ENCODE measurements at places on chromosomes 5 and 9.

GRCh38 chr9:79054500-79054899, 517.3 kb upstream of the TLE4 start:
- DNase-seq, result no peak

GRCh38 chr9:131856105-131856504, 116.2 kb upstream of the RAPGEF1 start:
- DNase-seq, result no peak

DNA sequence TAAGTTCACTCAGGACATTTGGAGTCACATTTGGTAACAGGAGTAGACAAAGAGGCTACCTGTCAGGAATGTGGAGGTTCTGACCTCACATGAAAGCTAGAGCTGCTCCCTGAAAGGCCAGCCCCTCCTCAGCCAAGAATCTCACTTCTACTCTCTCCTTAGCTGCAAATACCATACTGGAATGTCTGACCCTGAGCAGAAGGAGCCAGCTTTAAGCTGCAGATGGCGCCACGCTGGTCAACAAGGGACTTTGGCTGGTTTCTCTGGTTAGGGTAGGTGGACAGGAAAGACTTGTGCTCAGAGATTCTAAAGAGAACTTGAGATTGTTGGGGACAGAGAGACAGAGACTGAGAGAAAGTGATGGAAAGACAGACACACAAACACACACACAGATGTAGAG, 21.9 kb downstream of the ASTN2 start:
- DNase-seq, result no peak

DNA sequence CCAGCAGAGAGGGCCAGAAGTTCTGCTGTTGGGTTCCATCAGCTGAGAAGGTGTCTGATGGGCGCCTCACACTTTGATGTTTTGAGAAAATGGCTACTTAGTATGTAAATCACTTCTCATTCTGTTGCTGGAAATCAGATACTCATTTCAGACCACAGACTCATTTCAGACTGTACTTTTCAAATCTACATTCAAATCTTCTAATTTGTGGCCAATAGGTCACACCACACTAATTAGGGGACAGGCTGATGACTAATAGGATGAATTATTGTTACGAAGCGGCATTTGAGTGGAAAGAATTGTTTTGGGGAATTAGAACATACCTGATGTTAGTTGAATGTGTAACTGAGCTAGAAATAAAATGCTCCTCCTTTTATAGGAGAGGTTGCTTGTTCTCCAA, 13.2 kb downstream of the MTAP start:
- DNase-seq, result no peak

DNA sequence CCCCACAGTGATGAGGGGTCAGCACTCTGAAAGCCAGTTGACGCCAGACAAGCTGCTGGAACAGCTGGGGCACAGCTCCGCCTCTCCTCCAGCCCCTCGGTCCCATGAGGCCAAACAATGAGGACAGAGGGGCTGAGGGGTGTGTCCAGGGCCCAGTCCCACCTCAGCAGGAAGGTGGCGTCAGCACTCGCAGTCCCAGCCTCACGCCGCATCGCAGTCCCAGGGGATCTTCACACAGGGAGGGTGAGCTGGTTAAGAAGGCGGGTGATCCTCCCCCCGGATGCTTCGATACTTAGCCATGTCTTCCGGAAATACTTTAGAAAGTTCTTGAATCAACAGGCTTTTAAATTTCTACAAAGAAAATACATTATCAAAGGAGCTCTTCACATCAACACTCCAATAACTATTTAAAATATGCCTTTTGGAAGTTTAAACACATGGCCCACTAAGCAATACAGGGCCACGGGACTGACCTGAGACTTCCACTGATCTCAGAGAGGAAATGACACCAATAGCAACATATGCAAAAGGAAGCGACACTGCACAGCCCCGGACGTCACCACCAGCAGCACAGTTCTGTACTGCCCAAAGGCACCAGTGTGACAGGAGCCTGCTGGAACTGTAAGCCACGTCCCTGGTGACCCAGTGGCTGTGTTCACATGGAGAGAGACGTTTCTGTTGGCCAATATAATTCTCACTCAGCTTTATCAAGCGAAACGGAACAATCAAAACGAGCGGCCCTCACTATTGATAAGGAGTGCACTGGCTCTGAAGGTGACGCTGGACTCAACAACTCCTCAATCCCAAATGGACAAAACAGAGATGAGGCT, 5.9 kb downstream of the MED10 start:
- DNase-seq, result no peak

DNA sequence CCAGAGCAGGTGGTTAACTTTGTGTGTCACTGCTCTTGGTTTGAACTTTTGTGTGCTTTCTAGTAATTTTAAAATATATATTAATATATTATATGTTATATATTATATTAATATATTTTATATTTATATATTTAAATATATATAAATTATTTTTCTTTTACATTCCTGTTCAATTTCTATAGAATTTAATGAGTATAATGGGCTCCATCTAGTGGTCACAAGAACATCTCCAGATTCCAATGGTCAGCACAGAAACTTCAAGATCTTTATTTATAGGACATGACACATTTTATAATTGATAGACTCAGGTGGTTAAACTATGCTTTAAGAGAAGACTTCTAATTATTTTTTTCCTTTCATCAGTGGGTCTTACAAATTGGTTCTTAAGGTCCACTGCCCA, 39.1 kb downstream of the COL23A1 start:
- DNase-seq, result no peak

DNA sequence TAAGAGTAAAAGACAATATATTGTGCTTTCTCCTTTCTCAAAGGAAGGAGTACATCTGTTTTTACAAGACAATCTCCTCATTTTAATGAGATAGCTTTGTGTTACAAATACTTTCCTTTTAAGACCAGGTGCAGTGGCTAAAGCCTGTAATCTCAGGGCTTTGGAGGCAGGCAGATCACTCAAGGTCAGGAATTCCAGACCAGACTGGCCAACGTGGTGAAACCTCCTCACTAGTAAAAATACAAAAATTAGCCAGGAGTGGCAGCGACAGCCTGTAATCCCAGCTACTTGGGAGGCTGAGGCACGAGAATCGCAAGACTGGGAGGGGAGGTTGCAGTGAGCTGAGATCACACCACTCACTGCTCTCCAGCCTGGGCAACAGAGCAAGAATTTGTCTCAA, 11.8 kb downstream of the TMEM161B start:
- DNase-seq, result no peak

- DNase-seq, result no peak
Measured at GRCh38 chr9:38419181-38419580, 5.1 kb downstream of the IGFBPL1 start.

- DNase-seq, result peak; percentile 27
Measured at GRCh38 chr9:134358662-134359319, 32.5 kb downstream of the RXRA start.

DNA sequence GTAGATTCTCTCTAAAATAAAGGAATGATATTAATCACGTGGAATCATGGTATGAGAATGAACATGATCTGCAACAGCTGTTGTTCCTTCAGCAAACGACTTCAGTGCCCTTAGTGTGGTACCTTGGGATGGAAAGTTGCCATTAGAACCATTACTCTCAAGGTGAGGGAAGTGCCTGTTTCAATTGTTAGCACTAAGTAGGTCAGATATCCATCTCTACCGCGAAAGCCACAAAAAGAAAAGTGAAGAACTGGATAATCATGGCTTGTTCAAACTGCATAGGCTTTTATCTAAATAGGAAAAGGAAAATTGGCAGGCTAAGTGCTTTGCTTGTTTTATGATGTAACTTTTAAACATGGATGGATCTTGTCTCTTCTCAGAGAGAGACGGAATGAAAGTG, 380.7 kb downstream of the MRPS30 start:
- DNase-seq, result no peak

DNA sequence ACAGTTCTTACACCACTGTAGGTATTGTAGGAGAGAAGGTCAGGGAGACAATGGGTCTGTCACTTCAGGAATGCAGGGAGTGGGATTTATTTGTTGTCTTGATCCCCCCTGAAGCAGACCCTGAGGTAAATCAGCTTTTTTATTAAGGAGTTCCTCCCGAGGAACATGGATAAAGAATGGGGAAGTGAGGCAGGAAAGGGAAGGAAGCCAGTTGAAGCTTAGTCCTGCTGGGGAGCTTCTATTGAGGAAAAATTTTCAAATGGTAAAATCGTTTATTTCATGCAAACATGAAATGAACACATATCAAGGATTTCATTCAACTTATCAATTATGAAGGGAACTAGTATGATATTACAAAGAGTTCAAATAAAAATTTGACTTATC, 318.6 kb upstream of the PIK3R1 start:
- DNase-seq, result no peak

- DNase-seq, result peak; percentile 27
Measured at GRCh38 chr9:5493679-5494511, 16.4 kb upstream of the PDCD1LG2 start.

- no peak for DNase-seq
Measured at GRCh38 chr5:131392466-131393095, 128.7 kb downstream of the CDC42SE2 start.
